Fibroblast of skin of left biceps (primary cell): ENCODE measurements at places on chromosomes 1 and 21.

DNA sequence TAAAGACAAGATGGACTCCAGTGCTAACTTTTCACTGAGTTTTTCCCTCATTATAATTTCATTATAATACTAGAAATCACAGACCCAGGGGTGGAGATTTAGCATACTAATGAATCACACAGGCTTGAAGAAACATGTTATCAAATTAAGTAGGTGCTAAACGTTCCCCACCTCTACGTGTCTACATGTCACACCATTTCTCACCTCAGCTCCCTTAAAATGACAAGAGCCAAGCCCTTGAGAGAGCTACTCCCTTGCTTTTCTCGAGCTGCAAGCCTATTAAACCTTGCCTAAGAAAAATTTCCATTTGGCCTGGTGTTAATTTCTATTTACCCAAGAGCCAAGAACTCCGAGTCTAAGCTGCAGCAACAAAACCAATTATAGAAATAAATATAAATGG is 396.3 kb upstream of the NEGR1 start:
- no peak for DNase-seq

- no peak for DNase-seq
Observed at GRCh38 chr21:42837421-42838211, 41.7 kb downstream of the WDR4 start.

GRCh38 chr21:38488640-38489270 is 9.5 kb downstream of the ERG start:
- no peak for DNase-seq

DNA sequence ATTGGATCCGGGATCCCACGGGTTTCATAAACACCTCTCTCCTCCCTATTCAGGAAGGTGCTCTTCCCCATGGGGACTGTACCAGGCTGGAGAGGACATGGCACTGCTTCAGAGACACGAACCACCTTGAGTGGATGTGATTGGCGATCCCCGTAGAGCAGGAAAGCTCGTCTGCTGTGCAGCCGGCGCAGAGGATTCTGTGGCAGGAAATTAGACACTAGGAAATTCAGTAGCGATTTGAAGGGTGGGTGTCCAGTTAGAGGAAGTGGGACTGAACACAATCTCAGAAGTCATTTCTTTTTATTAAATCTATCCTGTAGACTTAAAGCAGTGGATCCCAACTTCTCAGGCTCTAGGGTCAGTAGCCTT is 767 bp downstream of the PDIK1L start:
- no peak for DNase-seq
